ENCODE measurements at places on chromosomes 11 and 22.

GRCh38 chr11:129359748-129360147 is 15.9 kb upstream of the BARX2 start:
- DNase-seq, result no peak

DNA sequence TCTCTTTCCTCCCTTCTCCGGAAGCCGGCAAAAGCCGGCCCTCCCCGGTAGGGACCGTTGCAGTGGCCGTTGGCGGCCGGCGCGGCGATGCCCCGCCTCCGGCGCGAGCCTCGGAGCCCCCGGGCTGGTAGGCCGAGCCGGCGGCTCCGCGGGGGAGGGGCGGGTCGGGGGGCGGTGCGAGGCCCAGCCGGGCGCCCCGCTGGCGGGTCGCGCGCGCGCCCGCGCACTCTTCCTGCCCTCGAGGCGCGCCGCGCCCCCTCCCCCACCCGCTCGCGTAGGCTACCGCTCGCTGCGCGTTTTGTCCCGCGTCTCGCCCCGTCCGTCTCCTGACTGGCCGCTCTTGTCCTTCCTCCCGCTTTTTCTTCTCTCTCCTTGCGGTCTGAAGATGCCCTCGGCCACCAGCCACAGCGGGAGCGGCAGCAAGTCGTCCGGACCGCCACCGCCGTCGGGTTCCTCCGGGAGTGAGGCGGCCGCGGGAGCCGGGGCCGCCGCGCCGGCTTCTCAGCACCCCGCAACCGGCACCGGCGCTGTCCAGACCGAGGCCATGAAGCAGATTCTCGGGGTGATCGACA is 591 bp downstream of the CAPRIN1 start:
- DNase-seq, result peak; percentile 92

GRCh38 chr22:32426881-32427280 is 14.8 kb upstream of the RTCB start:
- no peak for DNase-seq

DNA sequence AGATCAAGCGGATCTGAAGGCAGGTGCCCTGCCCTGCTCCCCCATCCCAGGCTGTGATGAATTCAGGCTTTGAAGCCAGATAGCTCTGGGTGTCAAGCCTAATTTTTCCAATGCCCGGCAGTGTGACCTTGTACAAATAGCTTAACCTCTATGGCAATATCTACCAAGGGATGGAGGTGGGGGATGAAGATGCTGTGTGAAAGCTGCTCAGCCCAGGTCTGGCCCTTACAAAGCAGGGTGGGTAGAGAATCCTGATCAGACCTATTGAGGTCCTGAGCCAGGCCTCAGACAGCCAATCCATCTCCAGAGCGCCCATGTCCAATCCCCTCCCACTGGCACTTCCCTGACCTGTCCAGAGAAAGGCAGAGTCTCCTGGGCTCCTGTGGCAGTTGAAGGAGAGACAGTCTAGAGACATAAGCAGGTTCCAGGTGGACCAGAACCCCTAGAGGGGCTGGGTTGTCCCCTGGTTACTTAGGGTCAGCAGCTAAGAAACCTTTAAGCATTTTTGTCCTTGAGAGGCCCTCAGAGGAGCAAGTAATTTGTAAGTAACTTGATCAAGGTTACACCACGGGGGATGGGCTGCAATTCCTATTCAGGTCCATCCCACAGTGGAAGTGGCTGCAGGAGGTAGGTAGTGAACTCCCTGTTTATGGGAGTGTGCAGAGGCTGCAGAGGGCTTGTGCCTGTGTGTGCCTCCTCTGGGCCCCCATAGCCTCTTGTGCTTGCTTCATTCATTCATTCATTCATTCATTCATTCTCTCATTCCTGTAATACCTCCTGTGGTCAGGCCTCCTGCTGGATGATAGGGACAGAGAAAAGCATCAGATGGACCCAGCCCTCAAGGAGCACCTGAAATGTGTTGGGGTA is 10.4 kb downstream of the P2RY2 start:
- no peak for DNase-seq

- DNase-seq, result no peak
Observed at GRCh38 chr22:39106326-39106725, 9.3 kb downstream of the APOBEC3H start.

GRCh38 chr22:33472462-33473344 is 414.5 kb upstream of the SYN3 start:
- peak; percentile 47 for DNase-seq

GRCh38 chr11:30454111-30454510 is 131.2 kb downstream of the ARL14EP start:
- no peak for DNase-seq

DNA sequence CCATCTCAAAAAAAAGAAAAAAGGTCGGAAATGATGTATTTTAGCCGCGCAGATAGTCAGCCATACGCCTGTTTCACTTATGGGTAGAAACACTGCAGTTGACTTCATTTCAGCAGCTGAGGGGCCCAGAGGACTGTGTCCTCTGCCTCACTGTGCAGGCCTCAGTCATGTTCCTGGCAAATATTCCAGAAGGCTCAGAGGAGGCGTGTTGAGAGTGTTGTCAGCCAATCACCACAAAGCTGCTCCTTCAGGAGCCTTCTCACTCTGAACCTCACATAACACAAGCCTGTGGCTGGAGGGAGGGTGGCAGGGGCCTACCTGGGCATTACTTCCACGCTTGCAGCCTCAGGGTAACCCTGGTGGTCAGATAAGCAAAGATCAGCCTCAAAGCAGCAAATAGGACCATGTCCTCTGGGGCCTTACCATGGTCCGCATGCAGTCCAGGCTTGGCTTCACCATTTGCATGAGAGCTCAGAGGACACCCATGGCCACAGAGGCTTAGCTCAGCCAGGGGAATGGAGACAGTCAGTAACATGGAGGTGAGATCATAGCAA is 17.3 kb upstream of the TREH start:
- DNase-seq, result no peak

GRCh38 chr11:122559734-122560382 is 95.7 kb upstream of the UBASH3B start:
- DNase-seq, result no peak

- DNase-seq, result no peak
Observed at GRCh38 chr22:48434868-48435250, 1392.8 kb downstream of the BRD1 start.

DNA sequence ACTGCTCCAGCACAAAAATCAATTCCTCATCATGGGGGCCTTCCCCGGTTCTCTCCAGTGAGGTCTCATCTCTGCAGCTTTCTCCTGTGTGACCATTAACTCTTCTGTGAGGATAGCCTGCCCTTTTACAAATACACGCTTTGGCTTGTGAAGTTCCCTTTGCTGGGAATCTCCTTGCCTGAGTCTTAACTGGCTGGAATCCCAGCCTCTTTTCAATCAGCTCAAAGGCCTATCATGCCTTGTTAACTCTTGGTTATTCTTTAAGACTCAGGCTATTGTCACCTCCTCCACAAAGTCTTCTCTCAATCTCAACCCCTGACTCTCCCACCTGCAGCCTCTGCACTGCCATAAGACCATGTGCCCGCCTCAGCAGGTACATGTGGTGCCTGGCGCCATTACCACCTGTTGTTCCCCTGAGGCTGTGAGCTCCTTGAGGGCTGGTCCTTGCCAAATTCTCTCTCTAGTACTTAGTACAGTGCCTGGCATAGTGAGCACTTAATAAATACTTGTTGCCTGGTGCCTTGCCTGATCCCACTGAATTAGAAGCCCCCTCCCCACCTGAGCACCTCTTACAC is 128.2 kb downstream of the ST3GAL4 start:
- no peak for DNase-seq

- peak; percentile 62 for DNase-seq
Observed at GRCh38 chr11:46285594-46286033, 8.2 kb downstream of the CREB3L1 start.

- DNase-seq, result no peak
Observed at GRCh38 chr11:327581-327923, 6.9 kb upstream of the IFITM3 start.

GRCh38 chr11:3108183-3108721 is 51.0 kb upstream of the CARS1 start:
- no peak for DNase-seq

DNA sequence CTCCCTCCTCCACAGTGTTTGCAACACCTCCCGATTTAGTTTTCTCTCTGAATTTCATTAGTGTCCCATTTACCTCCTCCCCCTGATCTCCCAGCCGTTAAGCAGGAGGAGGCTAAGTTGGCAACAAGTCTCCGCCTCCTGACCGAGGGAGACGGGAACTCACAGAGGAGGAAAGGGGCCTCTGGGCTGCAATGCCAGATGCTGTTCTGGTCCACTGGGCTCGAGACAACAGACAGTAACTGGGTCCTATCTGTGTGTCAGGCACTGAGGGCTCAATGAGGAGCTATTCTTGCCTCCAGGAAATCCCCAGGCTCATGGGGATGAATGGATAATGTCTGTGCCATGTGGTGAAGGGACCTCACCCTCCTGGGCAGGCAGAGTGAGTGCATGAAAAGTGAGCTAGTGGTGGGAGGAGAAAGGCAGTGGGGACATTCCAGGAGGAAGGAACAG is 228.1 kb downstream of the TENM4 start:
- no peak for DNase-seq

DNA sequence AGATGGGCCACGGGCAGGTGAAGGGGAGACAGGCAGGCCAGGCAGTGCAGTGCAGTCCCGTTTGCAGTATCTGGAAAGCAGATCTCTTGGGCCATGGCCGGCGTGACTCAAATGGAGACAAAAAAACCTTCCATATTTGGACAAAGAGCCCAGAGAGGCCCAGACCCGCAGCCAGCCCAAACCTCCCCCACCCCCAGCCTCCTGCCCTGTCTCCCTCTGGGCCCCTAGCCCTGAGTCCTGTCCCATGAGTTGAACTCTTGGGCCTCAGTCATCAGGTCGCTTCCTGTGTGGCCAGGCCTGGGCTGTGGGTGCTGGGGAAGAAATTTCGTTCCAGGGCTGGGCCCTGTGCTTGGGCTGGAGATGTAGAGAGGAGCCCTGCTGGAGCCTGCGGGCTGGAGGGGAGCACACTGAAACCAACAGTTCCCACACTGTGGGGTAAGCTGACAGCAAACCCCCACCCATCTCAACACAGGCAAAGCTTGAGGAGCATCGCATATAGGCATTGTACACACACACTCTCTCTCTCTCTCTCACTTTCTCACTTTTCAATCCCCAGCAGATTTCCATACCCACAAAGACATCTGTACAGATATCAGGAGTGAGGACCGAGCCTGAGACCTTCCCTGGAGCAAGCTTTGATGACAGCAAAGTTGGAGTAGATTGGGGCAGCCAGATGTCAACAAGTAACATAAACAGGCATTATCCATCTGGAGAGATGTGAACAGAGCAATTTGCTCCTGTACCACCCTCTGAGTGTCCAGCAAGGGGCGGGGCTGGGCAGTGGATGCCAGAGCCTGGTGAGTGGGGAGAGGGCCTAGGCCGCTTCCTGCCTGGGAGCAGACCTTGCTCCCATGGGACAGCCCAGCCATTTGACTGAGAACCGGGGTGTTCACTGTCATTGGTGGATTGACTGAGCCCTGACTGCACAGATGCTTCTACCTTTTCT is 17.2 kb downstream of the ARHGEF17 start:
- DNase-seq, result peak; percentile 61

DNA sequence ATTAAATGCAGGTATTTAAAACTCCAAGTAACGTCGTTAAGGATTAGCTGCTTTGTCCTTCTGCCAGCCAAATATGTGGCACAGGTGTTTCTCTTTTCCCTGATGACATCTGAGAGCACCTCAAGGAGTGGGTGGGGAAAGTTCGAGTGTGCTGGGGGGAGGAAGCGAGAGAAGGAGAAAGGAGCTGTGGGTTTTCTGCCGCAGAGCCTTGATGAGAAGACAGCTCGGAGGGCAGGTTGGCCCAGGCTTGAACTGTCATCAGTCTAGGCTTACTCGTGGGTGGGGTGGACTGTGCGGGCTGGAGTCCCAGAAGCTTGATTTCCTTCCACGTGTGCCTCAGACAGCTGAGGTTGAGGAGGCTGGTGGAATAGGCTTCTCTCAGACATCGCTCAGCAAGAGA is 15.2 kb upstream of the SORL1-AS1 start:
- DNase-seq, result no peak

DNA sequence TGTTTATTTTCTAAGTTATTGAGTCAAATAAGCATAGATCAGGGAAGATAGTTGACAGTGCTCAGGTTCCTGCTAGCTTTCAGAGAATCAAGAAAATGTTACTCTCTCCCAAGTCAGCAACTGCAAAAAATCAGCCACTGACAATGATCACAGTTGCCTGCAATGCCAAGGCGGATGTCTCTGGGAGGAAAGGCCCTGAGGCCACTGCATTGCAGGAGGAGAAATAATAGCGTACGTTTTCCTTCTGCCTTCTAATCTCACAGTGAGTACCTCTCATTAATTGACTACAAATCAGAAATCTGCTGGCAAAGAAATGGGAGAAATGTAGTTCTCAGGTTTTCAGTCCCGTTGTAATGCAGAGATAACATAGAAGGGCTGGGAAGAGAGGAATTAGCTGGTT is 54.0 kb upstream of the SPON1 start:
- no peak for DNase-seq

DNA sequence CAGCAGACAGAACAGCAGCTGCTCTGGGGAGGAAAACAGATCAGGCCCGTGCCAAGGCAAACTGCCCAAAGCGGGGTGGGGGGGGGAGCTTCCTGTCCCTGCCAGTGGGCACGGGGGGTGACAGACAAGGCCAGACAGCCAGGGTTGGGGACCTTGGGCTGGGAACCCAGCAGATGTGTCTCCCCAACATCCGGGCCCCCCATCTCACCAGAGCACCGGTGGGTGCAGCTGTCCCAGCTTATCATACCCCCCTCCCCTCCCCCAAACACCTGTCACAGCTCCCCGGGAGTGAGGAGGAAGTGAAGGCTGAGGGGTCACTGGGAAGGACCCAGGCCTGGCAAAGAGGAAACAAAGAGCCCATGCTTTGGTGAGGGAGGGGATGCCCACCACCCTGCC is 1.3 kb downstream of the PPP1R14B start:
- no peak for DNase-seq

GRCh38 chr11:2139123-2139521 is at the start of gene IGF2:
IGF2 (minus strand) TSS chr11:2139389; CDS start chr11:2135523, 3,866 bp downstream.
- DNase-seq, result no peak

- DNase-seq, result no peak
Observed at GRCh38 chr11:44798607-44798972, 71.8 kb downstream of the TSPAN18 start.

- peak; percentile 54 for DNase-seq
Observed at GRCh38 chr11:118198370-118198769, 21.9 kb upstream of the SCN2B start.

- DNase-seq, result no peak
Observed at GRCh38 chr11:70430671-70431574, 32.6 kb downstream of the CTTN start.

- peak; percentile 73 for DNase-seq
Observed at GRCh38 chr22:46119729-46120419, 30.5 kb upstream of the PPARA start.

GRCh38 chr11:120340529-120340928 is 4.3 kb downstream of the ARHGEF12 start:
- DNase-seq, result no peak

GRCh38 chr11:13927481-13927880 is 35.0 kb upstream of the SPON1 start:
- DNase-seq, result no peak

- DNase-seq, result peak; percentile 87
Observed at GRCh38 chr22:23401111-23401909, 178.8 kb downstream of the IGLL1 start.

Measured in fibroblast of skin of abdomen (primary cell).